ENCODE measurements at places on chromosomes 2 and 18.

- no peak for DNase-seq
Observed at GRCh38 chr2:43169099-43169945, 57.1 kb downstream of the ZFP36L2 start.

DNA sequence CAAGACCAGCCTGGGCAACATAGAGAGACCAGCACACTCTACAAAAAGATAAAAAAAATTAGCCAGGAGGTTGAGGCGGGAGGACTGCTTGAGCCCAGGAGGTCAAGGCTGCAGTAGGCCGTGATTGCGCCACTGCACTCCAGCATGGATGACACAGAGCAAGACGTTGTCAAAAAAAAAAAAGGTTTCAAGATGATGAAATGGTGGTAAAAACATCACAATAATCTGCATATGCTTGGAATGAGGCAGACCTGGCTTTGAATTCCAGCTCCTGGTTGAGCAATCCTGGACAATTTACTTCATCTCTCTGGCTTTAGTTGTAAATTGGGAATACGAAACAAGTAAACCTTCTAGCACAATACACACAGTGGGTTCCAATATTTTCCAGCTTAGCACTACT, 24.1 kb downstream of the USP40 start:
- DNase-seq: no peak

- DNase-seq: no peak
Observed at GRCh38 chr2:125408874-125409538, 1247.0 kb upstream of the GYPC start.

GRCh38 chr18:24602201-24602600, 141.8 kb downstream of the HRH4 start:
- no peak for DNase-seq

- peak; percentile 75 for DNase-seq
Observed at GRCh38 chr18:49691177-49691608, 122.1 kb downstream of the ACAA2 start.

DNA sequence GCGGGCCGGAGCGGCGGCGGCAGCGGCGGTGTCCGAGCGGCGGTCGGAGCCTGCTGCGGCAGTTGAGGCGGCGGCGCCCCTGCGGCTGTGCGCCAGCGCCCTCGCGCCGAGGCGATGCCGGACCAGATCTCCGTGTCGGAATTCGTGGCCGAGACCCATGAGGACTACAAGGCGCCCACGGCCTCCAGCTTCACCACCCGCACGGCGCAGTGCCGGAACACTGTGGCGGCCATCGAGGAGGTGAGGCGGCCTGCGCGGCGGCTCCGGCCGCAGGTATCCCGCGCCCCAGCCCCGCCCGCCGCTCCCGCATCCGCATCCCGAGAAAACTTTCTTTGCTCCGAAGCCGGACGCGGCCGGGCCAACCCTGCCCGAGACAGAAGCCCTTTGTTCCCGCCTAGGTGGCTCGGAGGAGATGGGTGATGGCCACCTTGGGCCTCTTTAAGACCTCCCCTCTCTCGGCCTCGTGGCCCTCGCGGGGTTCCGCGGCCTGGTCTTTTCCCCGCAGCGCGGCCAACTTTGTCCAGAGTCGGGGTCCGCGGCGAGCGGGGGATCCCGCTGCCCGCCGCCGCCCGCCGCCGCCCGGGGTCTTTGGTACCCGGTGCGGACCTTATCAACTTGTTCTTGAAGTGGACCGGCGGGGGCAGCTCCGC, 504 bp downstream of the ASAP2 start:
- DNase-seq: no peak

- DNase-seq: no peak
Observed at GRCh38 chr2:237361194-237362004, 52.6 kb downstream of the COL6A3 start.

DNA sequence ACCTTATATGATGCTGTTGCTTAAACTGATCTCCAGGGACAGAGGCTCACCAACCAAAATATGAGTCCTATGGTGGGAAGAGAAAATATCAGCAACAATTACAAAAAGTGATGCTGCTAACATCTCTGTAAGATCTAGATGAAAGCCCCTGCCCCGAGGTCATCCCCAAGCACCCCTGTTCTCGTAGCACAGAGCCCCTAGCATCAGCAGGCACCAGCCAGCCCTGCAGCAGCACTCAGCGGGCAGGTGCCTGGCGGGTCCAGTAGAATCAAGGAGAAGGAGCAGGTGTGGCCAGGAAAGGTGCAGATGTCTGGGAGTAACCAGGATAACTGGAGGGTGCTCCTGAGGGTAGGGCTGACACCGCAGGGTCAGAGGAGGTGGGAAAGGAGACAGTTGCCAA, 474.2 kb upstream of the MYT1L start:
- no peak for DNase-seq

DNA sequence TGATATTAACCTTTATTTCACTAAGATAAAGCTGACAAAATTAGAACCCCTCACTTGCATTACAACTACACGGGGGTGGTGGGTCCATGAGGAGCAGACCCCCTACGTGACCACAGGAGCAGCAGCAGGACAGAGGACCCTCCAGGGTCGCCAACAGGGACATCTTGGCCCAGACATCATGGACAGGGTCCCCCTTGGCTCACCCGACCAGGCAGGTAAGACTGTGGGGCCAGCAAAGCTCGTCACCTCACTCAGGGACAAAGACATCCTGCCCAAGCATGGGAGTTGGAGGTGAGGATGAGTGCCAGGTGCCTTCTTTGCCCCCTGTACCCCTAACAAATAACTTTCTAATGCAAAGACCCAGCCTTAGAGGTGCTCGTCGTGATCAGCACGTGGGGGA, 111.3 kb upstream of the RAB6C start:
- no peak for DNase-seq

- peak; percentile 41 for DNase-seq
Observed at GRCh38 chr2:38720613-38721241, 30.4 kb downstream of the SRSF7 start.

GRCh38 chr2:61786876-61787275, 67.0 kb downstream of the FAM161A start:
- no peak for DNase-seq

DNA sequence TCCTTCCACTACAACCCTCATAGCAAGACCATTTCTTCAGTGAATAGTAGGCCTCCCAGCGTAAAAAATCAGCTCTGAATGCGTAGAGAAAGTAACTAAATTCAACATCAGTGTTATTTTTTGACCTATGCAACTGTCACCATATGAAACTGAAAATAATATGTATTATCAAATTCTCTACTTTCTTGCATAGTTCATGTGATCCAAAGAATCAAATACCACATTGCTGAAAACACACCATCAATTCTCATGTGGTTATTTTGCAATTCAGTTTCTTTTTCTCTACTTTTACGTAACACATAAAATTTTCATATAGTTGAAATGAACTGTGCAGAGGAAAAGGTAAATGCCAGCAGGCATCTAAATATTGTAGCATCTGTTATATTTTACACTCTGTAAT, 208.5 kb upstream of the SPOPL start:
- no peak for DNase-seq

DNA sequence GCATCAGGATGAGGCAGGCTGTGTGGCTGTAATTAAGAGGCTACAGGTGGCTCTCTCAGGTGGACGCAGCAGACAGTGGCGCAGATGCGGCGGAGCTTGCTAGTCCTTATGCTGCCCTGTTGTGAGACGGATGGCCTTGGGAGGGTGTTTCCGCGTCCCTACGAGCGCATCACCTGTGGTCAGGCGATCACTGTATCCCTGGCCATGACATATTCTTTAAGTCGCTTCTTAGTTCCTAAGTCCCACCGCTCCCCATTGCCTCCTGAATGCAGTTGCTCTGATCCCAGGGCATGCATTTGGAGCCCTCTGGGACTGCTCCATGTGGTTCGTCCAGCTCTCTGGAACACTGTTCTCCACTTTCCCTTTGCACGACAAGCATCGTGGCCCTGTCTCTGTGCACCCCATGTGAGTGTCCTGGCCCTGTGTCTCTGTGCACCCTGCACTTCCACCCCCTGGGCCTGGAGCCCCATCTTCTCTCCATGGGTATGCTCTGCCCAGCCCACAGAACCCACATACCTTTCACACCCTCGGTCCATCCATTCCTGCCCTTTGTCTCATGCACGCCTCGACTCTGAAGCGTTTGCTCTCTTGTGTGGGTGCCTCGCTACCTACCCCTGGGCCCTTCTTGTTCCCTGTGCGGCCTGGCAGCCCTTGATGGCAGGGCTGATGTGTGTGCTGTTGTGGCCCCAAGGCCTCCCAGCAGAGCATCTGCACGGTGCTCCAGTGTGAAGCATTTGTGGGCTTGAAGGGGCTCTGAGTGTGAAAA, 74.4 kb downstream of the SH3RF3 start:
- no peak for DNase-seq

GRCh38 chr2:27856386-27856785, 33.8 kb downstream of the RBKS start:
- DNase-seq: no peak

DNA sequence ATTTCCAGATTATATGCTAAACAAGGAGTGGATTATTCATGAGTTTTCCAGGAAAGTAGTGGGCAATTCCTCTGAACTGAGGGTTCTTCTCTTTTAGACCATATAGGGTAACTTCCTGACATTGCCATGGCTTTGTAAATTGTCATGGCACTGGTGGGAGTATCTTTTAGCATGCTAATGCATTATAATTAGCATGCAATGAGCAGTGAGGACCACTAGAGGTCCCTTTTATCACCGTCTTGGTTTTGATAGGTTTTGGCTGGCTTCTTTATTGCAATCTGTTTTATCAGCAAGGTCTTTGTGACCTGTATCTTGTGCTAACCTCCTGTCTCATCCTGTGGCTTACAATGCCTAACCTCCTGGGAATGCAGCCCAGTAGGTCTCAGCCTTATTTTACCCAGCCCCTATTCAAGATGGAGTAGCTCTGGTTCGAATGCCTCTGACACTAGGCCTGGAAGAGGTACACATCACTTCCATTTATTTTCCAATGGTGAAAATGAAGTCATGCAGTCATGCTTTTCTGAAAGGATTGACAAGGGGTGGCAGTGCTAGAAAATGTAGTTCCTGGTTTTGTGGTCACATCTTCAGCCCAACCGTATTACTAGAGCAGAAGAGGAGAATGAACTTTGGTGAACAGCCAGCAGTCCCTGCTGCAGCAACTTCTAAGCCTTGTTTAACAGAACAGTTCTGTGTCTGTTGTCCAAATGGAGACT, 26.6 kb upstream of the ITGA4 start:
- no peak for DNase-seq

DNA sequence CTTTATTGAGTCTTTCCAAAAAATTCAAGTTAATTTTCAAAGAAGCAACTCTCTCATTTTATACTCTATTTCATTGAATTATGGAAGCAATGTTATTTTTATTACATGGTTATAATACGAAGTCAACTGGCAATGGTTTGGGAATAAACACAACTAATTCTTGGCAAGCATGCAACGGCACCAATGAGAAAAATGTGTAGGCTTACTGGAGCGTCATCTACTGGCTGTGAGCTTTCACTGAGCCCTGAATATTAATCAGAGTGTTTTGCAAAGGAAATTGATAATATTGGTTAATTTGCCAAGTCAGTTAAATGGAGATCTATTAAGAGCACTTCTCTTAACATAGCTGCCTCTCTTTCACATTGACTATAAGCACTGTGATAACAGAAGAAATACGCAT, 163.9 kb downstream of the IKZF2 start:
- no peak for DNase-seq

- DNase-seq: no peak
Observed at GRCh38 chr2:223929571-223930102, 15.5 kb downstream of the WDFY1 start.

GRCh38 chr2:171487803-171488259, 34.4 kb upstream of the CYBRD1 start:
- no peak for DNase-seq

DNA sequence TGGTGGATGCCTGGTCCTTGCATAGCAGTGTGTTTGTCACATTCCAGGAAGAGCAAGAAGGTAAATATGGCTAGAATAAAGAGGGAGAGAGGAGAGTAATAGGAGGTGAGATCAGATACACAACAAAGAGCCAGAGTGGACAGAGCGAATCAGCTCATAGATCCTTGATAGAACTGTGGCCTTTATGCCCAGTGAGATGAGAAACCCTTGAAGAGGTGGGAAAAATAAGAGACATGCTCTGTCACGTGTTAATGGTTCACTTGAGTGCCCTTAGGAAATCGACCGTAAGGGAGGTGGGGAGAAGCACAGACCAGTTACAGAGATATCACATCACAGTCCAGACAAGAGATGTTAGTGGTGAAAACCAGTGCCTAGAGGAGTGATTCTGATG, 84.7 kb upstream of the RAB27B start:
- DNase-seq: no peak

- no peak for DNase-seq
Observed at GRCh38 chr2:238869293-238870124, 21.6 kb downstream of the TWIST2 start.

- no peak for DNase-seq
Observed at GRCh38 chr2:37190290-37190689, 1.8 kb upstream of the SULT6B1 start.

GRCh38 chr18:54134053-54134452, 90.4 kb downstream of the MBD2 start:
- no peak for DNase-seq

DNA sequence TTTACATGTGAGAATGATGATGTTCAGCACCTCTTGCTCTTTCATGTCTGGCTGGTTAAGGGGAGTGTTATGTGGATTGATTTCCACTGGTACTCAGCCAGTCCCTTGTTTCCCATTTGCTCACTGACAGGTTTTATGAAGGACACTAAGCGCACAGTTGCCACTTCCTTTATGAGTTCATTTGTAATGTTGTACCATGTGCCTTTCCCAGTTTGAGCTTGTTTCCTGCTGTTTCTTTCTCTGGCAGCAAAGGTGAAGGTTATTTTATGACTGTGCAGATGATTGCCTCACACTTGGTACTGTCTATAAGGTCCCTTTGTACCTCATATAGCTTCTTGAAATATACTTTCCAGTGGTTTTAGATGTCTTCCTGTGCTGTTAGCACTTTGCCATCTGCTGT, 1700.5 kb upstream of the TMEFF2 start:
- no peak for DNase-seq

GRCh38 chr2:45391866-45392265, 219.2 kb downstream of the SRBD1 start:
- peak; percentile 55 for DNase-seq

GRCh38 chr2:28368357-28368798, 24.3 kb upstream of the FOSL2 start:
- DNase-seq: no peak

DNA sequence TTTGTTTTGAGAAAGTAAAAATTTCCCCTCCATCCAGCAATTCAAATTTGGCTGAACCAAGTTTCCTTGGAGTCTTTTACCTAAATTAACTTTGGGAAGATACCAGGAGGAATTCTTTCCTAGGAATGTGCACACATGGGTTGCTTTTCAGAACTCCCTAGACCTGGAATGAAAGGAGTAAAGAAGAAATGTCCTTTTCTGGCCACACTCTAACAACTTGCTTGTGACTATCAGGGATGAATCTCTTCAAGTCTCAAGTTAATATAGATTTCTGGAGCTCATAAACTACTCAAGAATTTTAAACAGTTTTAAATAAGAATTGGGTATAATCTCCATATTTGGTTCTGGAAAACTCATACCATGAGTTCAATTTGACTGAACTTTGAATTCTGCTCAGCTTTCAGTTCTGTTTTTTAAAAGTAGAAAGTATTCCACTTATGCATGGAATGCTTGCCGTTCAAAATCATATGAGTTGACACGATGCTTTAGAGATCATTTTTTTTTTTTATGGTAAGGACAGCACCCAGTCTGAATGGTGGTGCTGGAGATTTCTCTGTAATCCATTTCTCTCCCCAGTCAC, 7.7 kb downstream of the RASGRP3 start:
- DNase-seq: peak; percentile 33

GRCh38 chr2:199100326-199101110, 357.2 kb downstream of the SATB2 start:
- peak; percentile 53 for DNase-seq
